CD4-positive, alpha-beta memory T cell (primary cell): ENCODE measurements at places on chromosomes 11 and 22. TPM values are rescaled to one million over a fixed set of nuclear protein-coding genes. Genes with fewer than 3 reads are reported as not detected.

Gene NLRP6
- 25.9 TPM for total RNA-seq

Gene UBQLN3
- not detected for total RNA-seq

Gene PRRG4
- total RNA-seq: not detected

Gene MMP12
- total RNA-seq: not detected

Gene KCNQ1
- 21.6 TPM for total RNA-seq

Gene KCNJ1
- 0.17 TPM for total RNA-seq

Gene OR4B1
- not detected for total RNA-seq

Gene RTN4RL2
- 0.17 TPM for total RNA-seq

Gene C22orf31
- not detected for total RNA-seq

Gene ANGPTL5
- not detected for total RNA-seq

Gene CTSW
- 30.4 TPM for total RNA-seq
